Stimulated activated CD4-positive, alpha-beta T cell treated with anti-CD3 and anti-CD28 coated beads, Interleukin-1b, Interleukin-23, amount 100 ng/mL, for 48 hours (primary cell): ENCODE measurements at places on chromosomes 7 and 10.

- no peak for DNase-seq
These were observed 718 bp upstream of the FZD1 start for GRCh38 chr7:91263384-91264045.

DNA sequence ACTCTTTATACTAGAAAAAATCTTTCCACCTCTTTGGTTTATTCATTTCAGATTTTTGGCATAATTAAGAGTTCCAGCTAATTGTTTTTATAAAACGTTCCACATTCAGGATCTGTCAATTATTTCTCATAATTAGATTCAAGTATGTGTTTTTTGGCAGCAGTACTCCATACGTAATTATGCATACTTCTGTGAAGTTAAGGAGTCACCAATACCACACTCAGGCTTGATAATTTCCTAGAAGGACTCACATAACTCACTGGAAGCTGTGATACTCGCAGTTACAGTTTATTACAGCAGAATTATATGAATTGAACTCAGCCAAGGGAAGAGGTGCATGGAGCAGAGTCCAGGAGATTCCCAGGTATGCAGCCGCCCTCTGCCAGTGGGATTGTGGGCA is 290.5 kb upstream of the AKR1E2 start:
- no peak for DNase-seq

DNA sequence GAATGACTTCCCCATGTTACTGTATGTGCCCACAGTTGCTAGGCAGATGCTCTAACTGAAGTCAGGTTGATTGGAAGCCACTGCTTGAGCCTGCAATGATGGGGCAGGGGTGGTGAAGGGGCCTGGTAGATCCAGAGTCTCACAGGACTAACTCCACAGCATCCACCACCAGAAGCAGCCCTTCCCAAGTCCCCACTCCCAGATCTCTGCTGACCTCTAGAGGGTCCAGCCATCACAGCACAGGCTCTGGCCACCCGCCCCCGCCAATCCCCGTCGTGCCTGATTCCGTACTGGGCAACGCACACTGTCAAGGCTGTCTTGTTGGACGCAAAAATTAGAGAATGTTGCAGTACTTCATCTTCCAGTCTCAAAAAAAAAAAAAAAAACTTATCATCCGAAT is 136.8 kb upstream of the PDE1C start:
- no peak for DNase-seq

- DNase-seq = no peak
These were observed 27.5 kb downstream of the VIM start for GRCh38 chr10:17255512-17255911.

- no peak for DNase-seq
These were observed 34.3 kb upstream of the ICA1 start for GRCh38 chr7:8296362-8296659.

GRCh38 chr7:1531263-1531978 is 919 bp downstream of the MAFK start:
- DNase-seq = no peak

GRCh38 chr7:42831006-42831717 is 80.7 kb downstream of the C7orf25 start:
- no peak for DNase-seq

GRCh38 chr7:92517631-92518030 is 10.7 kb downstream of the PEX1 start:
- no peak for DNase-seq

DNA sequence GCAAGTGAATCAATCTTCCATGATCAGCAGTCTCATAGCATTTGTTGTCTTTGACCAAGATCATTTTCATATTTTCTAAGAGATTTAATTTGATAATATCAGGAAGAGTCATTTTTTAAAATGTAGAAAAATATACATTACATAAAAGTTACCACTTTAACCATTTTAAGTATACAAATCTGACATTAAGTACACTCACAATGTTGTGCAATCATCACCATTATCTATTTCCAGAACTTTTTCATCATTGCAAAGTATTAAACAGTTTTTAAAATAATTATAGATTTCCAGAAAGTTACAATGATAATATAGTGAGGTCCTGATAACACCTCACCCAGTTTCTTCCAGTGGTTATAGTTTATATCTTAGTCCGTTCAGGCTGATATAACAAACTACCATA is 222.5 kb upstream of the RHOBTB1 start:
- no peak for DNase-seq

DNA sequence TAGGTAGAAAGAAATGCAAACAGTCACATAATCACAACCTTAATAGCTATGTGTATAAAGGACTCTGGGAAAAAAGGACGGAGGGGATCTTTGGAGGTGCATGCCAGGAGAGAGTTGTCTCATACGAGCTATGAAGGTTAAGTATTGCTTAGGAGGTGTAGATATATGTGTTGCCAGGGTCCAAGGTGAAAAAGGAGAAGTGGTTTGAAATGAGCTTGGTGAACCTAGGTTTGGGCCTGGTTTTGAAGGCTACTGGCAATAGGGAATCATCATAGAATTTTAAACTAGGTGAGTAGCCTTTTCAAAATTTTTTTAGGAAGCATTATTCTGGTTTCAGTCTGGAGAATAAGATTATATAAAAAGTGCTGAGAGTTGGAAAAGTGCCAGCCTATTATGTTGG is 336.8 kb downstream of the AUTS2 start:
- DNase-seq = no peak

- DNase-seq = no peak
These were observed 71.8 kb downstream of the OSBPL3 start for GRCh38 chr7:24908166-24908565.

- DNase-seq = no peak
These were observed 20.7 kb downstream of the PLPP4 start for GRCh38 chr10:120477743-120478141.

DNA sequence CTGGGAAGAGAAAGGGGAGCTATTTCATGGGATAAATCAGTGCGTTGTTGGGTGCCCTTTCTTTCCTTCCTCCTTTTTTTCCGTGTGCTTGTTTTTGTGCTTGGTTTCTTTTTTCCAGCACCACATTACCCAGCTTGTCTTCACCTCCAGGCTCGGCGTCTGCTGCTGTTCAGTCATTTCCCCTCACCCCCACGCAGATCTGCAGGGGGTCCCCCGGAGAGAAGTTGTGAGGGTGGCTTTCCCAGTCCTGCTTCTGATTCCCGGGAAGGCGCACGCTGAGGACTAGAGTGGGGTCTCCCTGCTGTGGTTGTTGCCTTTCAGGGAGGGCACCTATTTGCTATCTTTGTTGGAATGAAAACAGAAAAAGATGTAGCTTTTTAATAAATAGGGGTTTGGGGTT is 1.6 kb downstream of the CAMK1D start:
- DNase-seq = no peak

DNA sequence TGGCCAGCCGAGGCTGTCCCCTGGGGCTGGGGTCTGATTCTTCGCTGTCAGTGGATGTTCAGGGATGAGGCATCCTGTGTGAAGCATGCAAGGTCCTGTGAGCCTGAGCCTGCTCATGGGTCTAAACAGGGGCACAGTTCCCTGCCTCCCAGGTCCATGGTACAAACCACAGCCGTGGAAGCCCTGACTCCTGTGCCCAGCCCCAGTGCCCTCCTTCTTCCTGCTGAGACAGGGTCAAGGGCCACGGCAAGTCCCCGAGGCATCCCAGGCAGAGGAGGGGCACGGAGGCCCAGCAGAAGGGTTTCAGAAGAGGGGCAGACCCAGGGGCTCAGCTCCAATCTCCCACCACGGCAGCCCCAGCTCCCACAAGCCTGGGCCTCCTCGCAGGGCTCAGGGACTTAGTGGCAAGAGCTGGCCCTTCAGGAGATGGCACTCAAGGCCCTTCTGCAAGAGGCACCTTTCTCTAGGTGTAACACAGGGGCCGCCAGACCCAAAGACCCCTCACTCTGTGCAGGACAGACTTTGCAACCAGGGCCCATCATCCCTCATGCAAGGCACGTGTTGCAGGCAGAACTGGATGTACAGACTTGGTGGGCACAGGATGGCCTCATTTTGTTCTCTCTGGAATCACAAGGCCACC is 248.8 kb downstream of the TCERG1L start:
- DNase-seq = no peak

DNA sequence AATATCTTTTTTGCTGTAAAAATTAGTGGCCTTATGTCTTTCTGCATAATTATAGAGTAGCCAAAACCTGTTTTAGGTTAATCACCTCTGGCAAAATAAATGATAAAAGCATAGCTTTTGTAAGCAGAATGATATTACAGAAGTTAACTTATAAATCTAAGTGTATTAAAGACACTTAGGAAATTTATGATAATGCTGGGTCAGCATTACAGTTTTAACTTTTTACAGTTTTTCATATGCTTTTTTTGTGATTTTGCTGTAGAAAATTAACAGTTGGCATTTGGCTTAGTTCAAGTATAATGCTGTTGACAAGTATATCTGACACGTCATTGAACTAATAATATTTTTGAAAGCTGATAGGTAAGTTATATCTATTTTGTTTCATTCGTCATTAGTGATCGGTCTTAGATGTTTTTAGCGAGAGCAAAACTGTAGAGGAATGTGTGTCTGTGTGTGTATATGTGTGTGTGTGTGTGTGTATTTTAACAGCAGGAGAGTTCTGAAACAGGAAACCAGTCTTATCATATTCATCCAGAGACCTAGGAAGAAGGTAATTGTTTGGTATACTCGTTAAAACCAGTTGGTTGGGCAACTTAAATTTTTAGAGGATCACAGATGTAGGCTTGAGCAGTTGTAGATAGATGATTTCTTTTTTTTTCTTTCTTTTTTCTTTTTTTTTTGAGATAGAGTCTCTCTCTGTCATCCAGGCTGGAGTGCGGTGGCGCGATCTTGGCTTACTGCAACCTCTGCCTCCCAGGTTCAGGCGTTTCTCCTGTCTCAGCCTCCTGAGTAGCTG is 15.4 kb downstream of the PTEN start:
- no peak for DNase-seq

DNA sequence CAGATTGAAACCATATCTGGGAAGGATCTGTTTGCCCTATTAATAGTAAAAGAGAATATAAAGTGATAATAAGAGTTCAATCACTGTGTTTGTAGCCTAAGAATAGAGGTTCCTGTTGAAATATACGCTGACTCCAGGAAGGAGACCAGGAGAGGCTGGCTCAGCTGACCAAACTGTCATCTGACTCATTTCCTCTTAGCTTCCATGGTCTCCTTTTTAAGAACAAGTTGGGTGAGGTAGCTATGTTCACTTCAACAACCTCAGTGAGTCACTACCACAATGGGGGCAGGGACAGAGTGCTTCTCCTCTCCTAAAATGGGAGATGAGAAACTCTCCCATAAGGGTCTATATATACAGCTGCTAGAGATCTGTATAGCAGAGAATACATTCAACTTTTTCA is 543.3 kb downstream of the CALN1 start:
- DNase-seq = no peak

GRCh38 chr7:106110885-106111654 is 1.0 kb downstream of the SYPL1 start:
- no peak for DNase-seq

- no peak for DNase-seq
These were observed 64.2 kb downstream of the BICC1 start for GRCh38 chr10:58576751-58577436.
